ENCODE measurements at places on chromosomes 4 and X. TPM values are rescaled to one million over a fixed set of nuclear protein-coding genes. Genes with fewer than 3 reads are reported as not detected.

GSX2 gene
- not detected for total RNA-seq

EPGN gene
- 1.6 TPM for total RNA-seq

KDR gene
- total RNA-seq: 28.8 TPM

- H3K36me3 ChIP-seq: no peaks in the 10 kb centered on the region
- no peak overlapping the region for H3K27ac ChIP-seq
- no peak overlapping the region for H3K4me3 ChIP-seq
- no peak for DNase-seq
- no peaks in the 10 kb centered on the region for H3K27me3 ChIP-seq
Observed at GRCh38 chr4:83237591-83237990, 47.0 kb downstream of the COQ2 start.

DNA sequence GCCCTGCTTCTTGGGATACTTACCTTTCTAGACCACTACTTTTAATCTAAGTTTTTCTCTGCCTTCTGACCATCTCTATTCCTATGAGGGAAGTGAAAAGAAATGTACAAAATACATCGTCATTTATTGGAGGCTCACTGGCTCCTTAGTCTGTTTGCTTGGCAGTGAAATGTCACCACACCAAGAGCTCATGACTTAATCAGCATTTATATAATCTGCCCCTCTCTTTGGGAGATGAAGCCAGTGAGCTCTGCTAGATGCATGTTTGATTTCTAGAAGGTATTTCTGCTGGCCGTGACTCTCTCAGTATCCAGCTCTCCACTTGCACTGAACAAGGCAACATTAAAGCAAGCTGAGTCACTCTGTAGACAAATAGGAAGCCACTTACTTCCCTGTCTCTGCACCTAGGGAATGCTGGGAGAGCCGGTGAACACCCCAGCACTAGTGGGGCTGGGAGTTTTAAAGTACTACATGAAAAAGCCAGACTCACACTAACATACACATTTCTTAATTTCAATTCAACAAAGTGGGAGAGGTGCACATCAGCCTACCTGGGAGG lies 79.1 kb downstream of the MID1IP1 start:
- no peaks in the 10 kb centered on the region for H3K27me3 ChIP-seq
- no peaks in the 10 kb centered on the region for H3K4me1 ChIP-seq
- H3K36me3 ChIP-seq: no peaks in the 10 kb centered on the region
- H3K4me3 ChIP-seq: no peak overlapping the region
- H3K27ac ChIP-seq: no peak overlapping the region

GRCh38 chr4:101018836-101019235 lies 328.5 kb downstream of the PPP3CA start:
- no peak overlapping the region for H3K4me3 ChIP-seq
- no peak overlapping the region for H3K27ac ChIP-seq

- H3K27ac ChIP-seq: no peak overlapping the region
- peak; percentile 76 for DNase-seq
- no peaks in the 10 kb centered on the region for H3K27me3 ChIP-seq
- no peaks in the 10 kb centered on the region for H3K4me1 ChIP-seq
- H3K36me3 ChIP-seq: no peaks in the 10 kb centered on the region
- H3K4me3 ChIP-seq: no peak overlapping the region
Observed at GRCh38 chr4:98939892-98940298, 11.0 kb upstream of the EIF4E start.

DNA sequence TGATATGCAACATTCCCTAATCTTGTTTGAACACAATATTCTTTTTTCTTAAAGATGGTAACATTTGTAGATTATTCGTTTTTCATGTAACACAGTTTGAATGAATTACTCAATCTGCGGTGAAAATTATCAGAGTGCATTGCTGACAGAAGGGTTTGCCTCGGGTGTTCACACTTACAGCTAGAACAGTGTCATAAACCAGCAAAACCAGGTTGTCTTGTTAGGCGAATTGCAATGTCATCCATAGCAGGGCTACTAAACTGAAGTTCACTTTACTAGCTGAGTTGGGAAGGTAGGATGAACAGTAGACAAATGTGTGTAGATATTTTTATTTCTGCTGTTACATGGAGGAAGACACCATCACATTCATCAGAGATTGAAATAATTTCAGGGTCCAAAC lies 98.9 kb downstream of the SLC39A8 start:
- no peak overlapping the region for H3K4me3 ChIP-seq
- H3K36me3 ChIP-seq: no peaks in the 10 kb centered on the region
- no peak for DNase-seq
- no peak overlapping the region for H3K27ac ChIP-seq

- no peaks in the 10 kb centered on the region for H3K36me3 ChIP-seq
- no peak overlapping the region for H3K27ac ChIP-seq
- no peaks in the 10 kb centered on the region for H3K4me1 ChIP-seq
- no peak overlapping the region for H3K4me3 ChIP-seq
Observed at GRCh38 chr4:19213388-19213787, 1038.3 kb upstream of the SLIT2 start.

DNA sequence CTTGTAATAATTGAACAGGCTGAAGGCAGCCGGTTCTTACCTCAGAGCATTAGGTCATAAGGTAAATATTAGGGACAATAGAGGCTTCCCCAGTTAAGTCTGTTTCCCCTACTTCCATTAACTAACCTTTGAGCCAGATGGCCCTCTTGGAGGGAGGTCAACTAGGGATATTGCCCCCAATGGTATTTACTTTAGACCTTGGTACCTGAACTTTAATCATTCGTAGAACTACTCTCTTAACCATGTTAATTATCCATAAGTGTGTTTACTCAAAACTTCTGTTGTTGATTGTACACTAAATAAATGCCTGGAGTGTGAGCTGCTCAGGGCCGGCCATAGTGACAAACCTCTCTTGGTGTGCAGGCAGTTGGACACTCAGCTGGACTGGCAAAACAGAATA lies 1843.5 kb upstream of the AGA start:
- DNase-seq: no peak
- no peaks in the 10 kb centered on the region for H3K4me1 ChIP-seq
- H3K36me3 ChIP-seq: no peaks in the 10 kb centered on the region
- no peaks in the 10 kb centered on the region for H3K27me3 ChIP-seq
- H3K27ac ChIP-seq: no peak overlapping the region
